ENCODE measurements at places on chromosomes 1 and 21. TPM values are rescaled to one million over a fixed set of nuclear protein-coding genes. Genes with fewer than 3 reads are reported as not detected.

Gene LIN28A
- total RNA-seq, result not detected

Gene TMCO4
- total RNA-seq, result 18.6 TPM

Gene DAP3
- 127 TPM for total RNA-seq

Gene SARS1
- 120 TPM for total RNA-seq

Gene LHX8
- not detected for total RNA-seq

Gene LCE4A
- total RNA-seq, result not detected

Gene MX2
- 97.2 TPM for total RNA-seq

Gene SGIP1
- 0.07 TPM for total RNA-seq

Gene PODN
- not detected for total RNA-seq

Gene SPRR3
- not detected for total RNA-seq

Gene ACTN2
- not detected for total RNA-seq

Gene GLRX2
- 7.8 TPM for total RNA-seq

Gene MCL1
- total RNA-seq, result 776 TPM

Gene VWA5B1
- total RNA-seq, result 0.13 TPM

Gene TMPRSS3
- total RNA-seq, result 2.8 TPM

Gene MROH7
- 0.77 TPM for total RNA-seq

Gene KLF18
- total RNA-seq, result not detected

Gene LUZP1
- total RNA-seq, result 24.7 TPM

Gene GFI1
- 10.2 TPM for total RNA-seq

Gene PTGS2
- total RNA-seq, result 3.5 TPM

Gene ADCY10
- 1.4 TPM for total RNA-seq

Gene MX1
- total RNA-seq, result 75.9 TPM

Gene PLCH2
- 39.3 TPM for total RNA-seq
